ENCODE measurements at places on chromosomes 1 and 21.

DNA sequence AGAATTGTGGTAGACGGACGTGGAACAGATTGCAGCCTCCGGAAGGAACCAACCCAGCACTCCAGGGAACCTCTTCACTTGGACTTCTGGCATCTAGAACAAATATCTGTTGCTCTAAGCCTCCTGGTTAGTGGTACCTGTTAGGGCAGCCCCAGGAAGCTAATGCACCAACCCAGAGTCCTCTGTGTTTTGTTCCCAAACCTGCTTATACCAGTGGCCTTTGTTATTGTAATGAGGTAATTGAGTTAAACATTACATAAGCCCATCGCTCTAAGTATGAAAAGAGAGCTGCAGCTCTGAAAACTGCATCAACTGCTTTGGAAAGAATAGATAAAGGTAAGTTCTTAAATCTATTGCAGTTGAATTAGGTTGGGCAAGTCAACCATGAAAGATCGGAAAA lies 516.7 kb downstream of the NPHP4 start:
- DNase-seq, result no peak

DNA sequence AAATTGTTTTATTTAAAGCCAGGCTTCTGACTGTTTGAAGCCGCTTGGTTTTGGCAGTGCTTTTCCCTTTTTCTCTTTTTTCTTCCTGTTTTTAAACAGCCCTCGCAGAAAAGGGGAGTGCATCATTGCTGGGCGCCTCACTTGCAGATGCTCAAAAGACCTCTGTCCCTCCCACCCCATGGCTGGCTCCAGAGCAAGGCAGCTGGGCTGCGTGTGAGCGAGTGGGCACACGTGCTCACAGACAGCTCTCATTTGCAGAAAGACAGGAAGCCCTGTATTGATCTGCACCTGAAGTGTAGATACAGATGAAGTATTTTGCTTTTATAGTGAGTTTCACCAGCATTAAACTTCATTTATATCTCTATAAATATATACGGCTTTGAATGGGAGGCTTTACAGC lies 8.8 kb downstream of the TNR start:
- no peak for DNase-seq

GRCh38 chr1:31663622-31664452 lies 19.2 kb upstream of the PEF1 start:
- DNase-seq, result peak; percentile 75

DNA sequence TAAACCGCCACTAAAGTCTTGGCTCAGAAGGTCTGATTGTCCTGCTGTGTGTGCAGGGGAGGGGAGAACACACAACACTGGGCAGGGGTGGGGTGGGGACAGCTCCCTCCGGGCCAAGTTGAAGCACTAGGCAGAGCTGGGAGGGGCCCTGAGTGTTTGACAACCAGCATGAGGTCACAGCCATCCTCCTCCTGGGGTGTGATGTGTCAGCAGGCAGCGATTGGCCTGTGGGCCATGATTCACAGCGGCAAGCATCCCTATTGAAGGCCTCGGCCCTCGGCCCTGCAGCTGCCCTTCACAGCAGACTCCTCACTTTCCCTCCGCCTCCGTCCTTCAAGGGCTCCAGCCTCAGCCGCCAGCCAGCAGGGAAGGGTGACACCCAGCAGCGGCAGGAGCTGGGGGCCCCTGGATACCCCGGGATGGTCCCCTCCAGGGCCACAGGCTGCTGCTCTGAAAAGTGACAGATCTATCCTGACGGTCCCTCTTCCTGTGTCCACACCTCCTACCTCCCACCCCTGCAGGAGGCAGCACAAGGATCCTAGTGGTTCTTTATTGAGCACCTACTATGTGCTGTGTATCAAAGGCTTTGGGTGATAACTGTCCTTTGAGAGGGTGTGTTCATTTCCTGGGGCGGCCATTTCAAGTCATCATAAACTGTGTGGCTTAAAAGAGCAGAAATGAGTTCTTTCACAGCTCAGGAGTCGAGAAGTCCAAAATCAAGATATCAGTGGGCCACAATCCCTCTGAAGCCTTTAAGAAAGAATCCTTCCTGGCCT lies 66.0 kb upstream of the SLC25A33 start:
- DNase-seq, result no peak

DNA sequence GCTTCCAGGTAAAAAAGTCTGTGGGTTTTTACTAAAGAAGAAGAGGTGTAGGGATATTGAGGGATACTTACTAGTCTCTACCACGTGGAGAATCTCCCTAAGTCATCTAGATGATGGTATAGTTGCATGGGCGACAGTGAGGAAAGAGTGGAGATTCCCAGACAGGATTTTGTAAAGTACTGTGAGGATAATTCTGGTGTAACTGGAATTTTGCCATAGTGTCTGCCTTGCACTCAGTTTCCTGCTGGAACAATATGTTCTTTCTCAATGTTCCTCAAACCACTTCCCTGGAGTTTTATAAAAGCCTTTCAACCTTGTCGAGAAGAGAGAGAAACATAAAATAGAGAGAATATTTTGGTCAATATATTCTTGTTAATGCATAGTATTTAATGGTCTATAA lies 95.1 kb upstream of the WLS start:
- no peak for DNase-seq

GRCh38 chr1:114695430-114696058 lies at the start of gene AMPD1:
TSS of gene AMPD1 (minus strand) at chr1:114695546. CDS start at chr1:114695471, 75 bp downstream.
- no peak for DNase-seq

DNA sequence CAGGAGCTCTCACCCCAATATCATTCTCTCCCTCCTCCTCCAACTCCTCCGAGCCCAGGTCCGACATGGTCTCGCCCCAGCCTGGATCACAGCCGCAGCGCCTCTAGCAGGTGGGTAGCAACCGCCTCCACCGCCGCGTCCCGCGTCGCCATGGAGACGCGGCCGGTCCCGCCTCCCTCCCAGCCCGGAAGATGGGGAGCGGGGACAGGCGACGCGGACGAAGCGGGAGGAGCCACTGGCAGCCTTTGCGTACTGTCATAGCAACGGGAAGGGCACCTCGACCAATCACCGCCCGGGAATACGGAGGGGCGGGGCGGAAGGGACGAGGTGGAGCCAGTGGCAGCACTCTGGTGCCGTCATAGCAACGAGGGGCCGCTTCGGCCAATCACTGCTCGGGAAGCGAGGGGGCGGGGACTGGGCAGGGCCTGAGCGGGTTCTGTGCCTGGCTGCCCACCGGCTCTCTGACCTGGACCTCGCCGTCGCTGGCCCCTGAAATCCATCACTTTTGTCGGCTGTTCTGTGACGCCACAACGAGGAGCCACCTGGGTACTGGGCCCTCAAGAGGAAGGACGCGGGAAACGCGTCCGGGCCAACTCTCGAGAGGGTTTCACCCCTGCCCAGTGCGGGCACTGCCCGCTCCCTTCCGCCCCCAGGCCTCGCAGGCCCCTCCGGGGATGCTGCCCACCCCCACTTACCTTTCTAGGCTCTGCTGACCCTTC lies at the start of gene RSPH1:
Gene RSPH1, minus strand, starts transcription at position 105 of the 719 bp plus-strand sequence. Its CDS starts 38 bp downstream, at position 67.
- DNase-seq, result peak; percentile 99

- DNase-seq, result no peak
Observed at GRCh38 chr1:220786337-220787068, at the start of gene MTARC1. TSS of gene MTARC1 (plus strand) at chr1:220786913. CDS start at chr1:220786945, 32 bp downstream.

DNA sequence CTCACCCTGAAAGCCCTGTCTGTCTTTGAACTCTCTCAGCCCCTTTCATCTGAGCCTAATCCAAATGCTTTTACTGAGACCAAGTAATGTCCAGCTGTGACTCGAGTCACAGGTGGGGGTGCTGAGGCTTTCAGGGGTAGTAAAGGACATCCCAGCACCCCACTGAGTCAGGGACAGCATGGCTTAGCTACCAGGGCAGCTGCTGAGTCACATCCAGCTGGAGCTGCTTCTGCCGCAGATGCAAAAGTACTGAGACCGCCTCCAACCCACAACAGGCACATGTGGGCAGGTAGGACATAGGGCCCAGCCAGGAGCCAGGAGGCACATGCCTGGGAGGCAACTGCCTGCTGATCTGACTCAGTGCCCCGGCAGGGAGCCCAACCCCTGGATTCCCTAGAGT lies 6.7 kb upstream of the VSIG8 start:
- DNase-seq, result peak; percentile 35

DNA sequence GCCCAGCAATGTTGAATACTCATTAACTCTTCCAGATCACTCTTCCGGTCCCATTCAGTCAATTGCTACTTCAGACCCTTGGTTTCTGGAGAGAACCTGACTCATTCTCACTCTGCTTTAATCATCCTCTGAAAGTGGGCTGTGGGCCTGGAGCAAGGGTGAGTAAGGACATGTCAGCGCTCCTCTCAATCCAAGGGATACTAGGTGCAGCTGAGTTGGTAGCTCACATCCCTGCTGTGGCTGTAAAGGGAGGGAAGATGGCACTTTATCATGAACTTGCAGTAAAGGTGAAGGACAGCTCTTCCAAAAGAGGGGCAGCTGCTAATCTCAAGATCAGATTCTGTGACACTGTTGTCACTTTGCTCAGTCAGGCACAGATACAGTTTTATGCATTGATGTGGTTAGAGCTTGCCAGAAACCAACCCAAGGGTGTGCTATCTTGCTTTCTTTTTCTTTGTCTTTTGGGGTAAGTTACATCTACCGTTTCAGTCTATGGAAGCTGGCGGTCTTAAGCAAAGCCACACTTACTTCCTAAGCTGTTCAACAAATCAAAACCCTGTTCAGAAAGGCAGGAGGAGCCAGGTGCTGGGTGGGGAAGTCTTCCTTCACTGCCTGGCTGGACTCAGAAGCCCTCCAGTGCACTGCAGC lies 26.5 kb upstream of the NTPCR start:
- peak; percentile 47 for DNase-seq

DNA sequence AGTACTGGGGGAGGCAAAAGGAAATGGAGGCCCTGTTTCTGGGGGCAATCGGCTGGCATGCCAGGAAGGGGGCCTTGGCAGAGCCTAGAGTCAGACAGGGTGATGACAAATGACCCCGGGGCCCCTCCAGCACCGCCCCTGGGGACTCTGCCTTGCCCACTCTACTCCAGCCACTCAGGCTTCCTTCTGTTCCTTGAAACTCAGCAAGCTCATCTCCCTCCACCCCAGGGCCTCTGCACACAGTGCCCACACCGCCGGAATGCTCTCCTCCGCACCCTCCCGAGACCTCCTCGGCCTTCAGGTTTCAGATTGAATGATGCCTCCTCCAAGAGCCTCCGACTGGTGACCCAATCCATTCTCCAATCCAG lies 122.5 kb upstream of the ZBTB40 start:
- no peak for DNase-seq

DNA sequence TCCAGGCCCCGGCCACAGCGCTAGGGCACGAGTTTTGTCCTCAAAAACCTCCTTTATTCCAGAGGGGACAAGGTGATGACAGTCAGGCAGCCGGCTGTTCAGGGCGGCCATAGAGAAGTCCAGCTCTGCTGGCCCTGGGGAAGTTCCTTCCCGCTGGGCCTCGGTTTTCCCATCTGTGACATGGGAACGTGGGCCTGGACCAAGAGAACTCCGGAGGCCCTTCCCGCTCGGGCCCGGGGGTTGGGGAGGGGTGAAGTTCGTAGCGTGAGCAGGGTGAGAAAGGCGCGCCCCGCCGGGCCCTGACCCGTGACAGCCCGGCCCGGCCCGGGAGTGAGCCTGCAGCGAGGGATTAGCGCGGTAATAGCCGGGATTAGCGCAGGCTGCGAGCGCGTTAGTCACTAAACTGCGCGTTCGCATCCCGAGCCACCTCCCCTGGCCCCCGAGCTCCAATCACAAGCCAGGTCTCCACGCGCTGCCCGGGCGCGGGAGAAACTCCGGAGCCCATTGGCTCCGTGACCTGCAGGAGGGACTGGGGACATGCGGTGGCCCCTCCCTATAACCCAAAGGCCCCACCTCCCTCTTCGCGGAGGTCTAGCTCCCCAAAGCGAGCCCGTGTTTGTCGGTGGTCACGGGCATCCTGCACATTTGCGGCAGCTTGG lies 29.8 kb upstream of the PADI2 start:
- DNase-seq, result no peak

GRCh38 chr1:31815752-31816500 lies at the start of gene SPOCD1:
TSS of gene SPOCD1 (minus strand) at chr1:31816022. CDS start at chr1:31815333, 689 bp downstream.
- peak; percentile 90 for DNase-seq

GRCh38 chr1:206769304-206769731 lies 1.3 kb upstream of the IL19 start:
- peak; percentile 63 for DNase-seq

DNA sequence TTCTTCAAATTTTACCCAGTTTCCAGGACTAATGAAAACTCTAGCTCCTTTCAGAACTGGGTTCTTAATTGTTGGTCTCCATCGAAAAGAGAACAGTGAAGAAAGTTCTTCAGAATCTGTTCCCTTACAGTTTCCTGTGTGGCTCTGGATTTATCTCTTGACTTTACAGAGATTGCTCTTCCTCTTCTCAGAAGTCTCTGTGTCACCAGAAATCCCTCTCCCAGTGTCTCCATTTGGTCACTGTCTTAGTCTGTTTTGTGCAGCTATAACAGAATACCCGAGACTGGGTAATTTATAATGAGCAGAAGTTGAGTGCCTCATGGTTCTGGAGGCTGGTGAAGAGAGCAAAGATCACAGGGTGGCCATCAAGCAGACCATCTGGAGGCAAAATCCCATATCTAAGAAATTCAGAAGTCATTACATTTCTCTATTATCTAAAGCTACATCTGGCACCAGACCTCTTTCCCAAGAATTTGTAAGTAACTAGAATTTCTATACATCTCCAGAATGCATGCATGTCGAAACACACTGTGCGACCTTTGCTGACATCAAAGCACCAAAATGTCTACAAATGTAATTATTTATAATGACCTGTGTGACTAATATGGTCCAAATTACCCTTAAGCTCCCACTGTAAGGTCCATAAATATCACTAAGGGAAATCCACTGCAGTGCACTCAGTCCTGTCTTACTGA lies 65.4 kb upstream of the KRTAP19-8 start:
- no peak for DNase-seq

DNA sequence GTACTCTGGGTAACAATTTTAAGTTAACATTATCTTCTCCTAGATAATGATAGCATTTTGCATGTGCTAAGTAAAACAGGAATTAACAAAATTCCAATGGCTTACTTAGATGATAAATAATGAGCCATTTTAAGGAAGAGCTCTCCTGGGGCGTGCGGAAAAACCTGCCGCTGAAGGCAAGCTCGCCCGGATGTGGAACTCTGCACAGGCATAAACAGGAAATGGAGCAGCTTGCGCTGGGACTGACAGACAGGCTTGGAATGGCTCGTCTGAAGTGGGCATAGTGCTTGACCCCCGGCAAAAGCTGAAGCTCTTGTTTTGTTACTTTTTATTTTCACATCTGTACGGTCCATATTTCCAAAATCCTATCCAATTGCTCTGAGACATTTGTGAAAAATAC lies 169.2 kb downstream of the ZNF281 start:
- DNase-seq, result no peak

DNA sequence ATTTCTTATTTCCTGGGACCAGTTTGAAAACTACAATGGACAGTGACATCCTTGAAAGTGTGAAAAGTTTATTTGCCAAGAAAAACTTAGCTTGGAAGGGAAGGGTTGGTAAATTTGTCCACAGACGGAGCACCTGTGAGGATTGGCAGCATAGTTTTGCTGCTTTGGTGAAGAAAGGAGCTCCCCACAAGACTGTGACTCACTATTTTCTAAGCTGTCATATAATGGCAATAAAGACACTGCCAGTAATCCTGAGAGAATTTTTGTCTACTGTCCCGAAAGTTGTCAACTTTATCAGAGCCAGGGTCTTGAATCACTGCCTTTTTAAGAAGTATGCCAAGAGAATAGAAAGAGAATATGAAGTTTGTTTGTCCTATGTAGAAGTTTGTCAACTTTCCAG lies 230.8 kb downstream of the NEGR1 start:
- no peak for DNase-seq

Data from activated naive CD8-positive, alpha-beta T cell treated with anti-CD3 and anti-CD28 coated beads, Interleukin-2, amount 50 U/mL, for 24 hours (primary cell).